G401 (cell line): ENCODE measurements at places on chromosomes 1 and 21. TPM values are rescaled to one million over a fixed set of nuclear protein-coding genes. Genes with fewer than 3 reads are reported as not detected.

DNA sequence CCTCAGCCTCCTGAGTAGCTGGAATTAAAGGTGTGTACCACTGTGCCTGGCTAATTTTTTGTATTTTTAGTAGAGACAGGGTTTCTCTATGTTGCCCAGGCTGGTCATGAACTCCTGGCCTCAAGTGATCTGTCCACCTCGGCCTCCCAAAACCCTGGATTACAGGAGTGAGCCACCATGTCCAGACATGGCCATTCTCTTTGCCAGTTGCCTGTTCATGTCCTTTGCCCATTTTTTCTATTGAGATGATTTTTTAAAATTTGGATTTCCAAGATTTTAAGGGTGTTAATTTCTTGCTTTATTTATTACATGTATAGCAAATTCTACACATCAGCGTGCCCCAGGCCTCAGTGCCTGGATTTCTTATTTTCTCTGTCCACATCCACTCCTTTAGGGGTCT is 2.8 kb downstream of the POLR3GL start:
- no peak for DNase-seq

- DNase-seq = no peak
Measured at GRCh38 chr1:116493484-116494352, 77.1 kb downstream of the CD58 start.

GRCh38 chr21:38520511-38520910 is 22.2 kb upstream of the ERG start:
- DNase-seq = no peak

Gene UBXN10
- total RNA-seq = 0.98 and 3.5 TPM in 2 replicates

- DNase-seq = no peak
Measured at GRCh38 chr1:64315402-64315801, 112.0 kb downstream of the UBE2U start.

DNA sequence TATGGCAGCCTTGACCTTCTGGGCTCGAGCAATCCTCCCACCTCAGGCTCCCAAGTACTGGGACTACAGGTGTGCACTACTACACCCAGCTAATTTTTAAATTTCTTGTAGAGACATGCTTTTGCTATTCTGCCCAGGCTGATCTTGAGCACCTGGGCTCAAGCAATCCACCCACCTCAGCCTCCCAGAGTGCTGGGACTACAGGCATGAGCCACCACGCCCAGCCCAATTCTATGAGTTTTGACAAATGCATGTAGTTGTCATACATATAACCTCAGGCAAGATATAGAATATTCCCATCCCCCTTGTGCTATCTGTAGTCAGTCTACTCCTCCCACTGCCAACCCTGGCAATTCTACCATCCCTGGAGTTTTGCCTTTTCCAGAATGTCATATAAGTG is 38.7 kb upstream of the TTC22 start:
- no peak for DNase-seq

DNA sequence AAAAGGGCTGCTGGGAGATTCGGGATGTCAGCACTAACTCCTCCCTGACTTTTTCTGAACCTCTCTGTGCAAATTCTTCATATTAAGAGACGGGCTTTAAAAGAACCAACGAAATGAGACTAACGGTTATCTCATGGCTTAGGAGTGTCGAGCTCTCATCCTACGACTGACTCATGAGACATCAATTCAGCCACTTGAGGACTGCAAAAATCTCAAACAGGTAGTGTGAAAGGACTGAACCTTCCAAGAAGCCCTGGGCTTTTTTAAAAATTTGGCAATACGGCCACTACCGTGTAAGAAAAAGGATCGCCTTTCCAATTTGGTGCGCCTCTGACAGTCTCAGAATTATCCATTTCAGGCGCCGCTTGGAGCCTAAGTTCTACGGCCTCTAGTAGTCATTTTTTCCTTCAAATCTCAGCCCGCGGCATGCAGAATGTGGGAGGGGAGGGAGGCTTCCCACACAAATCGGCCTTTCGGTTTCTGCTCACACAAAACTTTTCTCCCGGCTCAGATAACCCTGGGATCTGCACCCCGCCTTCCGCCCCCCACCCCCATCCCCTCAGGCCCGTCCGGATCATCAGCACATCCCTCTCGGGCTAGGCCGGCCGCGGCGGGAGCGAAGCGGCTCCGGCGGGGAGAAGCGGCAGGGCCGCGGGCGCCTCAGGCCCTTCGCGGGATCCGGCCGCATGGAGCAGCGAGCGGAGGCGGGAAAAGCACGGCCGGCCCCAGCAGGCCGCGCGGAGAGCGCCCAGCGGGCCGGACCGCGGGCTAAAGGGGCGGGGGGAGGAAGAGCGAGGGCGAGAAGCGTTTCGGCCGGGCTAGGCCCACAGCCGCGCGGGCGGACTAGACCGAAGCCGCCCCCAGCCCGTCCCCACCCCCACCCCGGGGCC is 618 bp downstream of the HNRNPR start:
- peak; percentile 25 for DNase-seq

Gene VHLL
- not detected in 2 replicates for total RNA-seq

DNA sequence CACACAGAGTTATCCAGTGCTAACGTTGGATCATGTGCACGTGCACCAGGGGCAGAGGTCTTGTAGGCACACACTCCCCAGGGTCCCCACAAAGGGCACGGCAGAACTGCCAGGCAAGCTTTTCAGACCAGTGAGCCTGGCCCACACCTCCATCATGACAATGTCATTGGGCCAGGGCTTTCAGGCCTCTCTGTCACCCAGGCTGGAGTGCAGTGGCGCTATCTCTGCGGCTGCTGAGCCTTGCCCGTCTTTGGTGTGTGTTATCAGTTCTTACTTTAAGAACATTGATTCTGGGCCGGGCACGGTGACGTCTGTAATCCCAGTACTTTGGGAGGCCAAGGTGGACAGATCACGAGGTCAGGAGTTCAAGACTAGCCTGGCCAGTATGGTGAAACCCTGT is 44.2 kb downstream of the PKNOX1 start:
- DNase-seq = no peak

Gene NOTCH2
- total RNA-seq = 31.9 and 58.2 TPM in 2 replicates

GRCh38 chr1:94413311-94413710 is 4.9 kb upstream of the ABCD3 start:
- no peak for DNase-seq

Gene LCE2A
- total RNA-seq = not detected in 2 replicates

DNA sequence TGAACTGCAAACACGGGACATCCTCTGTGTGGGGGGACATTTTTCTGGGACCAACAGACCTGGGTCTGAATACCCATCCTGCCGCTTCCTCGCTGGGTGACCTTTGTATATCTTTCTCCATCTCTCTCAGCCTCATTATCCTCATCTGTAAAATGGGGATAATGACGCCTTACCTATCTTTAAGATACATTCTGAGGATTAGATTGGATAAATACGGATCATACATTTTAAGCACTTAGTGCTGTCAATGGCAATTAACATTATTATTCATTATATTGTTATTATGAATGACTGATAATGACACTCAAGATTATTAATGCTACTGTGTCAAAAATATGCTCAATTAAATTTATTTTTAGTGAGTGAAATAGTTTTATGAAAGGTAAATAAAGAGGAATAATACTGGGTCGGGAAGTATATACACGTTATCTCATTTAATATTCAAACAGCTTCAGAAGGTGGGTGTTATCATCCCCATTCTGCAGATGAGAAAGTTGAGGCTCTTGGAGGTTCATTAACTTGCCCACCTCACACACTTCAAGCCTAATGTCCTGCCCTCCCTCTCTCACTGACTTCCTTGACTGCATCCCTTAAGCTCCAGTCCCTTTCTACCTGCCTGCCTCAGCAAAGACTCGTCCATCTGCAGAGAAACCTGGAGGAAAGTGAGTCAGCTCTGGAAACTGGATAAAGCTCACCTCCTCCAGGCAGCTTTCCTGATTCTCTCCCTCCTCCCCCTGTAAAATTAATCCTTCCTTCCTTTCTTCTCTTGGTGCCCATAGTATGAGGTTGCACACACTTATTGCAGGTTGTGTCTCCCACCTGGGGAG is 120.7 kb upstream of the JUN start:
- DNase-seq = no peak
